ENCODE measurements at places on chromosomes 5 and 9.

DNA sequence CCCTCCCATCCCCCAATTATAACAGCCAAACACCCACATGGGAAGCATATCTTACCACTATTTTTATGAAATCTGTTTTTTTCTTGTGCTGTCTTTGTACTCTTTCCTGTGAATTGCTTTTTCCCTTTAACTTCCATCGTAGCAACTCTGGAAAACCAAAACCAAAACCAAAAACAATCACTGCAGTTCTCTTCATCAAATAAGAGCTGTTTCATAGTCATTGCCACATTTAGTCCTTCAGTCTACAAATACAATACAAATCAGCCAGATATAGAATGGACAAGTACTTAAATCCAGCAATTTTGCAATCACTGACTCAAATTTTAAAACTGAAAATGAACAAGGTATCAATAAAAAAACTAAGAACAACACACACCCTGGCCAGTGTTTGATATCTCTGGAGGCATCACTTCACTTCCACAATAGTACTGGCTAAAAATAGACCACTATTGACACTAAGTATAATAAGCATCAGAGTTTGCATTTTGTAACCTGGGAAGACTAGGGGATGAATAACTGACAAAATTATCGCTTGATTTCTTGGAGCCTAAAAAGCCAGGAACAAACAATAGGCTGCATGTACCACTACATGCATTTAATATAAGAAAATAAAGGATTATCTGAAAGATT is 5.4 kb downstream of the PUM3 start:
- DNase-seq: no peak

GRCh38 chr5:79982136-79982535 is 8.9 kb downstream of the MTX3 start:
- DNase-seq: no peak

GRCh38 chr5:97026721-97027120 is 90.8 kb downstream of the LNPEP start:
- DNase-seq: no peak

DNA sequence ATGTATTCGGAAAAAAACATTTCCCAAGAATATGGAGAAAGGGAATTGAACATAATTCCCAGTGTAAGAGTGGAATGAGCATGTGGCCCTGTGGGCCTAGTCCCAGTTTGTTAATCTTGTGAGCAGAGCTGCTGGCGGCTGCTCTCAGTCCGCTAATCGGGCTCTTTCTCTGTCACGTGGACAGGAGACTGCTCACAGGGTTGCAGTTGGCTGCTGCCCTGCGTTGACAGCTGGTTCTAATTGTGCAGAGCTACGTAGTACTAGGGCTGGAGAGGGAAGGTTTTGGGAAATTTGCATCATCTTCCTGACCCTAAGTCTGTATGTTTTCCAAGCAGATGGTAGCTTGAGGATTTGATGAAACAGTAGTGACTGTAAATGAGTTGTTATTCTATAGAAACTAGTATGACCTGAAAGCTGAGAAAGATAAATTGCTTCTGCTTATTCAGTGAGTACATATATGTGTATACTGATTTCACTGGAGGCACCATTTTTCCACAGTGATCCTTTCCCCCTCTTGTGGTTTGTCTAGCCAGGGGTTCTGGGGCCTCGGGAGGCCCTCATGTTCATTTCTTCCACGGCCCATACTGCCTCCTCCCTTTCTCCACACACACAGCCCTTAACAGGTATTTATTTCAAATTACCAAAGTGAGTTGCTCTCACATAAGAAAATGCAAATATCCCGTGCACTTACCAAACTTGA is 100.6 kb downstream of the ANGPTL2 start:
- DNase-seq: peak; percentile 89

DNA sequence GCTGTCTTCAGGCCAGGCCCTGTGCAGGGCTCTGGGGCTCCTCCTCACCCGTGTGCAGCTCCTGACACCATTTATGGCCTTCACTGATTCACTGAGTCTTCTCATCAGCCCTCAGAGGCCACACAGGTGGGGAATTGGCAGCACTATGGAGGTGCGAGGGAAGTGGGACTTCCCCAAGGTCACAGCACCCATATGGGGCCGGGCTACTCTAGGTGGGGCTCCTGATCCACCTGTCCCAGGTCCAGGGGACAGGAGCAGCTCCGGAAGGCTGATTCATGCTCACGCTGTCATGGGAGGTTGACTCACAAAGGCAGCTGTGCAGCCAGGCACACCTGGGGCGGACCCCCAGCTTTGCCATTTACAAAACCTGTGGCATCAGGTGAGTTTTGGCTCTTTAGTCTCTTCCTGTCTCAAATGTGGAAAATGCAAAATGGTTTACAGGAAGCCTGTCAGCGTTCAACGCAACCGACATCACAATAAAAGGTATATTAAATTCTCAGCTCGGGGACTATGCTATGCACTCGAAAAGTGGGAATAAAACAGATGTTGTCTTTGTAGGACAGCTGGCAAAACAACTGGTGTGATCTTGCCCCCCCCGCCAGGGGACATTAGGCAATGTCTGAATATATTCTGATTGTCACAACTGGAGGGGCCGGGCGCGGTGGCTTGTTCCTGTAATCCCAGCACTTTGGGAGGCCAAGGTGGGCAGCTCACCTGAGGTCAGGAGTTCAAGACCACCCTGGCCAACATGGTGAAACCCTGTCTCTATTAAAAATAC is 15.0 kb downstream of the NAIF1 start:
- DNase-seq: no peak

GRCh38 chr5:74209571-74209970 is 431.0 kb downstream of the ENC1 start:
- no peak for DNase-seq

DNA sequence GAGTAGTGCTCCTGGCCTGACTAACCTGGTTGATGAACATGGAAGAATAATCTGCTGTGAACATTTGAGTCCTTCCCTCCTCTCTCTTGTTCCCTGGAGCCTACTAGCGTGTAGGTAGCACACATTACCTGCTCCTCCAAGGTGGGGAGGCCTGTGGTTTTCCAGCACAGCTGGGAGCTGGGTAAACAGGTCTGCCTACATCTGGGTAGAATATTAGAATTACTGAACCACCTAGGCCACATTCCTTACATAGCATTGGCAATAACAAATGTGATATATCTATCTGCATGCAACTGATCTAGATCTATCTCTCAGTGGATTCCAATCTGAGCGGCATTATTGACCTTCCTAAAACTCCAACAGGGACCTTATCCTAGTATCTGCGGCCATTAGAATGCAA is 151.0 kb upstream of the ZNF366 start:
- DNase-seq: no peak

DNA sequence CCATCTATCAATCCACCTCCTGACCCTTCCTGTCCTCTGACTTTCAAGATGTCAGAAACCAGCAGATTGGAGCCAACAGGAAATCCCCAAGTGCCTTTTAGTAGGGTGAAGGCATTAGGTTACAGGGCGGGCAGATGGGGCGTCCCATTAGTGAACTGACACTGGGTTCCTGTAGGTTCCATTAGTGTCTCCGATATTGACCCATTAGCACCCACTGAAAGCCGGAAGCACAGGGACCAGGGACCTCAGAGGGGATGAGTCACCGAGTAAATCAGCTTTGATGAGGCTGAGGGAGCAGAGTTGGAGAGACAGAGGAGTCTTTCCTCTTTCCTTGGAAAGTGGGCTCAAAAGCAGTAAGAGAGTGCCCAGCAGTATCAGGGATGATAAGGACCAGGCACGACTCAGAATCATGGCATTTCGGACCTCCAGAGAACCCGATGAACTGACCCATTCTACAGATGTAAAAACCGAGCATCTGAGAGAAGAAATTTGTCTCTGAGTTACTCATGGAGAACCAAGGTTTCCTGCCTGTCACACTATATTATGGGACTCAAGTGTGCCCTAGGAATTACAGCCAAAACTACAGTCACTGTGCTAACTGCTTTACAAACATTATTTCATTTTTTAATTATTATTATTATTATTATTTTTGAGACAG is 47.2 kb upstream of the FABP6 start:
- no peak for DNase-seq

GRCh38 chr5:136120529-136120928 is 12.1 kb upstream of the SMAD5 start:
- DNase-seq: no peak

DNA sequence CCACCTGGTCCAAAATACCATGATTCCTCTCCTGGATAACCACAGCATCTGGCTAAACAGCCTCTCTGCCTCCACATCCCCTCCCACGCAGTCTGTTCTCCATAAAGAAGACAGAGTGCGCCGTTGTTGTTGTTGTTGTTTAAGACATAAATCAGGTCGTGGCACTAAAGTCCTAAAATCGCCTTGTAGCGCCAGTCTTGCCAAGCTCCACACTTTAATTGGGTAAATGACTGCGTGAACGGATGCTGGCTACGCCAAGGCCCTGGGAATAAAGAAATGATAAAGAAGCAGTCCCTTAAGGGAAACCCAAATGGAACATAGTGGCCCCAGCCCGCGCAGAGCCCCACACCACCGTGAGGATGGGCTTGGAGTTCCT is 364 bp upstream of the SFXN1 start:
- DNase-seq: no peak

- DNase-seq: no peak
These were observed 568.8 kb upstream of the SEMA6A start for GRCh38 chr5:117143406-117143805.

- no peak for DNase-seq
These were observed 74.1 kb upstream of the SYK start for GRCh38 chr9:90727488-90727887.

GRCh38 chr5:130243641-130244040 is 339.4 kb downstream of the CHSY3 start:
- DNase-seq: no peak

GRCh38 chr5:138418444-138418843 is 20.4 kb upstream of the REEP2 start:
- DNase-seq: no peak

DNA sequence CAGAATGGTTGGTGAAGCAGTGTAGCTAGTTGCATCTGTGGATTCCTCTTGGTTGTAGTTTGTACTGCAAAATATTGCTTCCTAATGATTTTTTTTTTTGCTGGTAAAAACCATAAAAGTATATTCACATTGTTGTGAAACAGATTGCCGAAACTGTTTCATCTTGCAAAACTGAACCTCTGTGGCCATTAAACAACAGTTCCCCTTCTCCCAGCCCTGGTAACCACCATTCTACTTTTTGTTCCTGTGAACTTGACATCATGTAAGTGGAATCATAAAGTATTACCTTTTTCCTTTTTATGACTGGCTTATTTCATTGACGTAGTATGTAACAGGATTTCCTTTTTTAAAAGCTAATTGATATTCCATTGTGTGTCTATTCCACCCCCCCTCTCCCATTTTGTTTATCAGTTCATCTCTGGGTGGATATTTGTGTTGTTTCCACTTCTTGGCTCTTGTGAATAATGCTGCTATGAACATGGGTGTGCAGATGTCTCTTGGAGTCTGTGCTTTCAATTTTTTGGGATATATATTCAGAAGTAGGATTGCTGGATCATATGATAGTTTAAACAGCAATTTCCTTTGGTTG is 11.8 kb downstream of the SUB1 start:
- DNase-seq: no peak

GRCh38 chr9:124041817-124042116 is 30.2 kb downstream of the LHX2 start:
- DNase-seq: no peak

DNA sequence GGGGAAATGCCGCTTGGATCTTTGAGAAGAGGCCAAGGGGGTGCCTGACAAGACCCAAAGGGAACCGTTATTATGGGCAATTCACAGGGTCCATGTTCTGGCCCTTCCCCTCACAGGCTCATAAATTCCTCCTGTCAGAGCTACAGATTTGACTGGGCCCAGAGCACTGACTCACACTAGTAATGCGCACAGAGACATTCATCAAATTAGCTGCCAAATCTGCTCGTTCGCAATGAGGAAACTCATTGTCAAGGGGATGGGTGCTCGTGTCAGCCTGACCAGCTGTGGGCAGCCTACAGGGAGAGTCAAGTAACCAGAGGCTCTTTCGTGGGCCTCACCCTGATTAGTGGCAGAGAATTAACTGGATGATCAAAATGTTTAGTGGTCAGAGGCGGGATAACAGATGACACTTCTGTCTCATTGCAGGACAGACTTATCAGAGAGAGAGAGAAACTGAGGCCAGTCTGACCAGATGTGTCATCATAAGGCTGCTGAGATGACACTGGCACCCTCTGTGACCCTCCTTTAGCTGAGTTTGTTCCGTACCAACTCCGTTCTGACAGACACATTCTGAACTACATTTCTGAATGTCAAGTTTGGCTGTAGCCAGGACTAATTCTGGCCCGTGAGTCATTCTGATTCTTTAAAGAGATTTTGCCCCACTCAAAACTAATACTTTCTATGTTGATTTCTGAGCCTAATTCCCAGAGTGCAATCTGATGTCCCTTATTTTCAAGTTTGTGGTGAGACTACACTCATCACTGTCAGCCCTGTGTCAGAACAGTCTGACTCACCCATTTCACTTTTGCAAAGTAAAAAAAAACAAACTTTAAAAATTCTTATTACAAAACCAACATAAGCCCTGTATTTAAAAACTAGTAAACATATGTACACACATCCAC is 377.1 kb downstream of the ACTL7B start:
- DNase-seq: no peak

- DNase-seq: no peak
These were observed 698.3 kb downstream of the MAT2B start for GRCh38 chr5:164203581-164204225.

GRCh38 chr5:164265566-164265965 is 760.1 kb downstream of the MAT2B start:
- no peak for DNase-seq

DNA sequence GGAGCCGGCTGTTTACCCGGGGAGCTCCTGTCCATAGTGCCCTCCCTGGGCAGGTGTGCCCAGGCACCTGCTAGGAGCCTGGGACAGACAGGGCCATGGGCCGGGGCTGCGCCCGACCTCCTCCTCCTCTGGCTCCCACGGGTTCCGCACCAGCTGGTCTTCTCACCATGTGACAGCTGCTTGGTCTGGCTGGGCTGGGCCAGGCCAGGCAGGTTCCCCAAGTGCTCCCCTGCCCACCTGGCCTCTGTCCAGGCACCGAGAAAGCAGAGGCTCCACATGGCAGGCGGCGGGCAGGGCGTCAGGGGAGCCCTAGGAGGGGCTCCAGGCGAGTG is 60.0 kb downstream of the OLFM1 start:
- DNase-seq: no peak

DNA sequence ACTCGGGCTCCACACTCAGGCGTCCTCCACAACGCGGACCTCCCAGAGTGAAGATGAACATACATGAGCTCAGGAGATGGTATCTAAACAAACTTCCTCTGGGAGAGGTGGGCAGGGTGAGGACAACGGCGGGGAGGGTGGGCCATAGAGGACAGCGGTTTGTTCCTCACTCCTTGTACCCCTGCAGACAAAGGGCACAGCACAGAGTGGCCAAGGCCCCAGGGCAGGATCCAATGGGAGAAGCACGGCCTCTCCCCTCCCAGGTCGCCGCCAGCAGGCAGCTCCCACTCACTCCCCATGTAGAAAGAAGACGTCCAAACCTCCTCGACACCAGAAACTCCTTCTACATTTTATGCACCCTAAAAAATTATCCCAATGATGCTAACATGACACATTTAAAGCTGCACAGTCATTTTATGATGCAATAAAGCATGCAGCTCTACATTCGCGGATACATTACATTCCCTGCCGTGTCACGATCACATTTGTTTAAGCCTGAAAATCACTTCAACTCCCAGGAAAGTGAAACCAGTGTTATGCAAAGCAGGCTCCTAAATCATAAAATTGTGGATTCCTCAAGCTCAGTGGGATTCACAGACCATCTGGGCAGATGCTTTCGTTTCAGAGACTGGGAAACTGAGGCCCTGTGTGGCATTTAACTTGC is 87.5 kb upstream of the SARDH start:
- DNase-seq: no peak

GRCh38 chr5:142823126-142823525 is 52.9 kb downstream of the ARHGAP26 start:
- no peak for DNase-seq

- DNase-seq: no peak
These were observed 75.4 kb downstream of the TEX10 start for GRCh38 chr9:100277166-100277979.
